Memory B cell (primary cell): ENCODE measurements at places on chromosomes 6 and 20.

- H3K36me3 ChIP-seq: no peaks in the 10 kb centered on the region
- no peak for DNase-seq
- peaks cover 26% of the 10 kb centered on the region for H3K27me3 ChIP-seq
Observed at GRCh38 chr6:137016356-137016755, 28.4 kb downstream of the IL20RA start.

DNA sequence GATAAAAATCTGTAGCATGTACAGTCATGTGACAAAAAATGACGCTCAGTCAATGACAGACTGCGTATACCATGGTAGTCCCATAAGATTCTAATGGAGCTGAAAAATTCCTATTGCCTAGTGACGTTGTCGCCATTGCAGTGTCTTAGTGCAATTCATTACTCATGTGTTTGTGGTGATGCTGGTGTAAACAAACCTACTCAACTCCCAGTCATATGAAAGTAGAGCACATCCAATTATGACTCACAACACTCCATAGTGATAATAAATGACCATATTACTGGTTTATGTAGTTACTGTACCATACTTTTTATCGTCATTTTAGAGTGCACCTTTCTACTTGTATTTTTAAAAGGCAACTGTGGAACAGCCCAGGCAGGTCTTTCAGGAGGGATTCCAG is 45.0 kb downstream of the TFAP2A start:
- no peak overlapping the region for H3K4me3 ChIP-seq
- no peak for DNase-seq
- H3K36me3 ChIP-seq: no peaks in the 10 kb centered on the region
- H3K27ac ChIP-seq: no peak overlapping the region
- H3K4me1 ChIP-seq: no peaks in the 10 kb centered on the region

DNA sequence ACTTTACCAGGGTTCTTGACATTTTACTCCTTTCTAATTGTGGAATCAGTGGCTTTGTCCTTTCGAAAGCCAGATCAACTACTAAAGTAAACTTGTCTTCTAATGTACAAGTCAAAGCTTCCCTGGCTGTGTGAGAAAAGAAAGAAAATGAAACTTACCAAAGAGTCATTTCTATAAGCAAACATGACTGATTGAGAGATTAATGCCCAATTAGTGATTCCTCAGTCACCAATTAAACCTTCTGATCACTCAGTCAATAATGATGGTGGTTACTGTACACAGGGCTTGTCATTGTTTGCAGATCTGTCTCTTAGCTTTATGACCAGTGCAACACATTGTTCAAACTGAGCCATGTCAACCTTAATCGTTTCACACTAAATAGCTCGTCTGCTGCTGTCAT is 1168.4 kb upstream of the CITED2 start:
- no peak overlapping the region for H3K4me3 ChIP-seq
- no peak for DNase-seq
- no peaks in the 10 kb centered on the region for H3K4me1 ChIP-seq

- no peaks in the 10 kb centered on the region for H3K27me3 ChIP-seq
- H3K4me3 ChIP-seq: no peak overlapping the region
- H3K27ac ChIP-seq: no peak overlapping the region
- peaks cover 21% of the 10 kb centered on the region for H3K36me3 ChIP-seq
Observed at GRCh38 chr20:21352703-21353102, 44.6 kb downstream of the NKX2-4 start.

DNA sequence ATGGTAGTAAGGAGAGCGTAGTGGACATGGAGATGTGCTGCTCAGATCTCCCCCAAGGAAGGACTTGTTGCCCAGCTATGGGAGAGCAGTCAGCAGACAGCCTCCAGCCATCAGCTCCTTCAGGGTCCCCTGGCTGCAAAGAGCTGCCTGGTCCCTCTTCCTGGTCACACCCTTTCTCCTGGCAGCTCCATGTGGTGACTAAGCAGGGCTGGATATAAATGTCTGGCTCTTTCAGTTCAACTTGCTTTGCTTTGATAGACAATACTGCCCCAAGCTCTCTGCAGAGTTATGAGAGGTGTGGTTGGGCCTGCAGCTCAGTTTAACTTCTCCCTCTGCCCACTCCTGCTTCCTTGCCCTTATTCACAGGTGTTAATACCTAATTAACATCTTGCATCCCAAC is 64.1 kb upstream of the DDR1 start:
- no peak for DNase-seq
- no peaks in the 10 kb centered on the region for H3K36me3 ChIP-seq

DNA sequence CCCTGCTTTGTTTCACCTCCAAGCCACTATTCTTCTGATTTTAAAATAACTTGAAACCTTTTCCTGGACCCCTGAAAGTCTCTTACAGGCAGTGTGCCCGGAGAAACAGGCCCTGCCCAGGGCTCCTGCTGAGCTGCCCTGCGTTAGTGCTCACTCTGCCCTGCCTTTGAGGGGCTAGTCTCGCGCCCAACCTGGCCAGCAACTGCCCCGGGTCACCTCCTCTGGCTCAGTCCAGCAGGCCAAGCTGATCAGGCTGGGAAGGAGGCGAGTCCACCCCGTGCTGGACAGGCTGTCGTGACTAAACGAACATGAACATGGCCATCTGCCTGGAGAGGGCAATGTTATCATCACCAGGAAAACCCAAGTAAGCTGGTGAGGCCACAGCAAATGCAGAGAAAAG is 245.4 kb downstream of the ANKRD60 start:
- H3K27me3 ChIP-seq: peaks cover 8% of the 10 kb centered on the region
- no peak overlapping the region for H3K4me3 ChIP-seq
- H3K27ac ChIP-seq: no peak overlapping the region
- H3K36me3 ChIP-seq: no peaks in the 10 kb centered on the region
